ENCODE measurements at places on chromosomes 7 and 10.

DNA sequence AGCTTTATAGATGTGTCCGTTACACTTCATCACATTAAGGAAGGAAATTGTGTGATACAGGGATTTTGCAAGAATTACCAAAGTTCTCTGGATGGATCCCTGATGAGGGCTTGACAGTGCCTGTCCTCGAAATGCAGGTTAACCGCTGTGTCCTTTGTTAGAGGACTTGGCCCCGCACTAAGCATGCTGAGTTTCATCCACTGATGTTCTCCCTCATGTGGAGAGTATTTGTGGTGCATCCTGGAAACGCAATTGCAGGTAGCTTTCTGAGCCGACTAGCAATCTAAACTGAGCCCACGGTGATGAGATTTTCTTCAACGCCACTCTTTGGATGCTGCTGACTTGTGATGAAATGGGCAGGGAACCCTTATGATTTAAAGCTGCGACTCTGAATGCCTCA, 71.9 kb upstream of the STK17A start:
- no peak for DNase-seq

GRCh38 chr7:29749701-29750321, 56.5 kb upstream of the WIPF3 start:
- no peak for DNase-seq

DNA sequence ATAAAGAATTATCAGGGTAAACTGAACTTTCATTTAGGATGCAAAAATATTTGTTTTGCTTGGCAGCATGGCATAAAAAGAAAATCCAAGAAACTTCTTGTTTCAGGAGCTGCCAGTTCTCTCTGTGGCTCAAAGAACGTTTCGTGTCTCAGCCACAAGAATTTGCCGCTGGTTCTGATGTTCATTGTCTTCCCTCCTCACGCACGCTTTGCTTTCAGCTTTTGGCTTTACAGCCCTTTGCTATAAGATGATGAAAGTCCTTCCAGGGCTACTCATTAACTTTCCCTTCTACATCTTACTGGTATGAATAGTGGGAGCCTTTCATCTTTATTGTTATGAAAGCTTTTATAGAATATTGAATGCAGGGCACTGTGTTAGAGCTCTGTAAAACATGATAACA, 124.7 kb downstream of the BICC1 start:
- DNase-seq, result no peak

DNA sequence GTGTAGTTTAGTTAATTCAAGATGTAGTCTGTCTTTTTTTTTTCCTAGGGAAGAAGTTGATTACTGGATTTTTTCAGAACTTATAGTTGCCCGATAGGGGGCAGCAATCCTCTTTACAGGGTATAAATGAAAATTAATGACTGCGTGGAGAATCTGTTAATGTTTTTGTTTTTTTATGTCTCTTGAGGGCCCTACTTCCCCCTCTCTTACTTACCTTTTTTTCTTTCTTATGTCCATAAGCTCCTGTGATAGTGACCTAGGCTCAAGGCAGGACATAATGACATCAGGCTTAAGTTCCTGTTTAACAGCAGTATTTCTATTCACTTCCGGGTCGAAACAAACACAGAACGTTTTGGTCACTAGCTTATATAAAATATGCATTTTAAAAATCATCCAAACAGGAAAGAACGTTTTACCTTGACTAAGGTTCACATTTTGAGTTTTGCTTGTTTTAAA, 18.8 kb downstream of the CDC123 start:
- DNase-seq, result no peak

GRCh38 chr7:1601956-1602355, 32.1 kb upstream of the PSMG3 start:
- DNase-seq, result no peak

GRCh38 chr7:66206934-66207240, 1.8 kb downstream of the TPST1 start:
- DNase-seq, result no peak

DNA sequence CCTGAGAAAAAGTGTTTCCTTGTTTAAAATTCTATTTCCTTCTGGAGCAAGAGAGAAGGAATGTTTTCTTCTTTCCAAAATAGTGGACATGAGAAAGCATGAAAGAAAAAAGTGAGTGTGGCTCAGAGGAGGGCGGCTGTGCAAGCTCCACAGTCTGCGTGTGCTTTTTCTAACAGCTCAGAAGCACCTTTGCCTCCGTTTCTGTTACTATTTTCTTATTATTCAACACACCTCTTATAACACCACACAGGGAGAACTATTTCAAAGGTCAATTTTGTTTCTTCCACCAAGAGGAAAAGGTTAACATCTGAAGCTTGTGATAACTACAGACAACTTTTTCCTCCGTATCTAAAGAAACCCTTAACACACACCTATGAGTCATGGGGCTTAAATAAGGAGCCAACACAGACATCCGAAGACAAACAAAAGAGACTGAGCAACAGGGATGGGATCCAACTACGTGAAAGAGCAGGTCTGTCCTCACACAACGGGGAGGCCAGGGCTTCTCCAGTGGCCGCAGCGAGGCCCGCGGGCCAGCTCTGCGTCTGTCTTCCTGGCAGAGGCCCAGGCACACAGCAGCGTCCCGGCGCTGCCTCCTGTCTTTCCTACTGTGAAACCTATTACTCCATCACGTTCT, 36.2 kb upstream of the NCAPG2 start:
- no peak for DNase-seq

GRCh38 chr10:91977491-91977890, 53.9 kb downstream of the BTAF1 start:
- no peak for DNase-seq

DNA sequence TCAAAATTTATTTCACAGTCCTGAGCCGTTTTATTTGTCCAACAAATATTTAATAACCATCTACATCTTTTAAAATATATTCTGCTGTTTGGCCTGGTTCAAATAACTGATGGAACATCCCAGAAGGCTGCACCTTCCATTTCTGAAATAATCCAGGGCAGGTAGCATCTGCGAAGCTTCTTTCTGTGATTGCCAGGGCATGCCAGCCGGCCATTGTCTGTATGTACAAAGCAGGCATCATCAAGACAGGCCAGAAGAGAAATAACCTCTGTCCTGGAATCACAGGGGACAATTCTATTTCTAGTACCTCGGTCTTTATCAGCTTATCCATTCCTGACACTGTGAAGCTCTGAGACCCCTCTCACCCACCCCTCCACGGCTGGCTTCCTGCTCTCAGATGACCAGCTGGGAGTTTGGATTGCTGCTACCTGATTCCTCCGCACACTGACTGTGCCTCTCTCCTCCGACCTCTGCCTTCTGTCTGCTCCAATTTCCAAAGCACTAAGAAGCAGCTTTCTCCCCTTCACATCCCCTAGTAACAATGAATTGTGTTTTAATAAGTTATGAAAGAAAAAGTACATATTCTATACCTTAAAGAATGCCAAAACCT, 8.0 kb downstream of the DGKI start:
- no peak for DNase-seq

- no peak for DNase-seq
These were observed 50.7 kb downstream of the WNT2 start for GRCh38 chr7:117272017-117272759.

DNA sequence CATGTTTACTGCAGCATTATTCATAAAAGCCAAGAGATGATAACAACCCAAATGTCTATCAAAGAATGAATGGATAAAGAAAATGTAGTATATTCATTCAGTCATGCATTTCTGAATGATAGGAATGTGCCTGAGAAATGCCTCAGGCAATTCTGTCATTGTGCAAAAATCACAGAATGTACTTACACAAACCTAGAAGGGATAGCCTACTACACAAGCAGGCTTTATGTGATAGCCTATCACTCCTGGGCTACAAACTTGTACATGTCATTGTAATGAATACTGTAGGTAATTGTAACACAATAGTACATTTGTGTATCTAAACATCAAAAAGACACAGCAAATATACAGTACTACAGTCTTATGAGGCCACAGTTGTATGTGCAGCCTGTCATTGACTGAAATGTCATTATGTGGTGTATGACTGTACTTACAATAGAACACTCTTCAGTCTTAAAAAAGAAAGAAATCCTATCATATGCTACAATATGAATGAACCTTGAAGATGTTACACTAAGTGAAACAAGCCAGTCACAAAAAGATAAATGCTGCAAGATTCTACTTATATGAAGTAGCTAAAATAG, 141.8 kb upstream of the GPR22 start:
- DNase-seq, result no peak

GRCh38 chr10:99742254-99742653, 10.2 kb downstream of the CUTC start:
- no peak for DNase-seq

GRCh38 chr10:48634198-48634983, 29.5 kb upstream of the ARHGAP22 start:
- no peak for DNase-seq
